ENCODE measurements at places on chromosomes 5 and 9.

DNA sequence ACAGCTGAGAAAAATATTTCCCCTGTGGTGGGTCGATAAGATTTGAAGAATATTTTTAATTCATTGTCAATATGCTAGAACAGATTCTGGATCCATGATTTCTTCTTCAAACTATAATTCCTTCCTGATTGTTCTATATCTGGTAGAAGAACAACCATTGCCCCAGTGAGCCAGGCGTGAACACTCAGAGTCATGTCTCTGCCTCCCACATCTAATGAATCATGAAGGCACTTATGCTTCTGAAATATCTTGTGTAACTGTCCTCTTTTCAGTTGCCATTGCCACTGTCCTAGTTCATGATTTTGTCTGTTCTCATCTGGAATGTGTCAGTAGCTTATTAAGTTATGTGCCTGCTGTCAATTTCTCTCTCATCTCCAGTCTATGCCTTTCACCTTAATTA lies 40.0 kb downstream of the GABRG2 start:
- DNase-seq, result no peak

DNA sequence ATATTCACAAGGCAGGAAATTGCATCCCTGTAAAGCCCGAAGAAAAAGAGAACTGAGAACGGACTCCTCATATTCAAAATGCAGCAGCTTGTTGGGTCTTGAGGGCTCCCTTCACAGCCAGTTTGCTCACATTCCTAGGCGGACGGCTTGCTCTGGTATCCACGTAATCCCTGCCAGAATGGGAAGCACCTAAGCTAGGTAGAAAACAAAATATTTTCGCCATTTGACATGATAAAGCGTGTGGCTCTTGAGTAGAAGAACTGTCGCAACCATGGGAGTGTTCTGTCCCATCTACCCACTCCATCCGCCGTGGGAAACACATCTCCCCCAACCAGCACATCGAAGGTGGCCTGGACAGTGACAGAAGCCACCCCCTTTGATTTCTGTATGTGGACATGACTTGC lies 183.1 kb downstream of the GAS1 start:
- DNase-seq, result no peak

DNA sequence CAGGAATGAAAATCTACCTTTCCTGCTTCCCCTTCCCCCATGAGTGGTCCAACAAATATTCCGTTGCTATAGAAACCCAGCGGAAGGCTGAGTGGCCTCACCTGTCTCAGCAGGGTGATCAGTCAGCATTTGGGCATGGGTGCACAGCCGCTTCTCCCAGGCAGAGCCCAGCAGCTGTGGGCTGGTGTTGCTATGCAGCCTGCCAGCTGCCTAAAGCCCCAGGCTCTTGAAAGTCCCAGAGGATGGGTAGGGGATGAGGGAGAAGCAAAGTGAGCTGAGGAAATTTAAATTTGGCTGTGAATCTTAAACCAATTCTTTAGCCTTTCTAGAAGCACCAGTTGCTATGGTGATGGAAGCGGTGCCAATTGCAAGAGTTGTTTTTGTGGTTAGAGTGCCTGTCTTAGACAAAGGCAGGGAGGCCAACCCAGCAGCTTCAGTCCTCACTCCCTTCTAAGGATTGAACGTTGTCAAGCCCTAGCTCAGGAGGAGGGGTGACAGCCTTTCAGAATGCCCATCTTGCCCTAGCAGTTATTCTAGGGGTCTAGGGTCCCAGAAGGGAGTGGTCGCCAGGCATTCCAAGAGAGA lies 151.5 kb upstream of the PITX1 start:
- DNase-seq, result no peak

- no peak for DNase-seq
These were observed 39.7 kb upstream of the NIPBL start for GRCh38 chr5:36836831-36837230.

GRCh38 chr5:150335778-150336177 lies 21.7 kb upstream of the TCOF1 start:
- no peak for DNase-seq

DNA sequence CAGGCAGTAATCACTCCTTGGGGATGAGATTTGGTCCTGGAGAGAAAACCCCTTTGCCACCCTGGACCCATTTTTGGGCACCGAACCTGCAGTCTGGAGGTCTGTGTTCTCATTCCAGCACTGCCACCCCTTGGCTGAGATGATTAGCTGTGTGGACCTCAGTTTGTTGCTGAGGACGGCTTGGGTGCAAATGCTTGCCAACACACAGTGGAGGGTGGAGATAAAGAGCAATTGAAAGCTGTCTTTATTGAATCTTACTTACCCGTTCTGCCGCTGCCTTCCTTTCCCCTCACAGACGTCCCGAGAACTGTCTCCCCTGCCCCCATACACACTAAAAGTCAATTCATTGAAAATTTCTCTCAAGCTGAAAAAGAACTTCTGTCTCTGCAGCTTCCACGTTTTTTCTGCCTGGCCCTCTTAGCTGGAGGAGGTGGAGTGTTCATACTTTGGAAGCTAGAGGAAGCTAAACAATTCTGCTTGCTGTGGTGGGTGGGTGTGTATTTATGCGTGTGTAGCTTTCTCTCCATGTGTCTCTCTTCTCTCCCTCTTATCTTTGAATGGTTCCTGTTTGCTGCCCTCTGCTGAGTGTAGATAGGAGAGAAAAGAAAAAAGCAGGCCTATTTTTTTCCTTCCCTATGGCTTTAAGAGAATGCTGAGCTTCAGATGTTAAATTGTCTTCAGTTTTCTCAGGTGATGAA lies 6.6 kb downstream of the GALNT10 start:
- DNase-seq, result peak; percentile 30

- DNase-seq, result no peak
These were observed 150.2 kb downstream of the SEMA5A start for GRCh38 chr5:9395706-9396105.

DNA sequence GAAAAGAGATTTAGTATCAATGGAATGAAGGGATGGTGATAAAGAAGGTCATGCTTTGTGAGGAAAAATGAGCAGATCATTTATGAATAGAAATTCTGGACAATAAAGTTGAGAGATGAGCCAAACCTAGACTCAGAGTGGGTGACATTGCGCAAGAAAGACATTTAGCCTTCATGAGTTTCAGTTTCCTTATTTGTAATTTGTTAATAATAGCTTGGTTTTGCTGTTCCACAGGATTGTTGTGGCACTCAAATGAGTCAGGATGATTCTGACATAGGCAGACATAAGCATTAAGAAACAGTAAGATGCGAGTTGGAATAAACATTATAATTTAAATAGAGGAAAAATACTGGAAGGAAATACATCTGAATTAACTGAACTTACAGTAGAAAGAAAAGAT lies 34.8 kb downstream of the ITGA2 start:
- DNase-seq, result no peak
